Astrocyte of the spinal cord (primary cell): ENCODE measurements at places on chromosomes 2 and 18.

- DNase-seq: no peak
Observed at GRCh38 chr2:12861344-12861930, 144.7 kb downstream of the TRIB2 start.

DNA sequence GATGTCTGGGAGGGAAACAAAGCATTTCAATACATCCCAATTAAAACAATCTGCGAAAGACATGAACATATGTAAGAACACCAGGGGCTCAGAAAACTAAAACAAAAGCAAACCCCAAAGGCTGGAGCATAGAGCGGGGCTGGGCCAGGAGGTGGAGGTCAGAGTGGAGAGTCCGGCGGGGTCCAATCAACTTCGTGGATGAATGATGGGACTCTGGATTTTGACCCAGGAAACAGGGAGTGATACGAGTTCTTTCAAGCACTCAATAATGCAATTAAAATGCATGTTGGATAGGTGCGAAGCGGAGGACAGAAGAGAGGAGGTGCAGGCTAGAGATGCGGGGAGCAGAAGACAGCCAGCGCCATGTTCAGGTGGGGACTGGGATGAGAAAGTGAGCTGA is 200.7 kb upstream of the PXDN start:
- no peak for DNase-seq

DNA sequence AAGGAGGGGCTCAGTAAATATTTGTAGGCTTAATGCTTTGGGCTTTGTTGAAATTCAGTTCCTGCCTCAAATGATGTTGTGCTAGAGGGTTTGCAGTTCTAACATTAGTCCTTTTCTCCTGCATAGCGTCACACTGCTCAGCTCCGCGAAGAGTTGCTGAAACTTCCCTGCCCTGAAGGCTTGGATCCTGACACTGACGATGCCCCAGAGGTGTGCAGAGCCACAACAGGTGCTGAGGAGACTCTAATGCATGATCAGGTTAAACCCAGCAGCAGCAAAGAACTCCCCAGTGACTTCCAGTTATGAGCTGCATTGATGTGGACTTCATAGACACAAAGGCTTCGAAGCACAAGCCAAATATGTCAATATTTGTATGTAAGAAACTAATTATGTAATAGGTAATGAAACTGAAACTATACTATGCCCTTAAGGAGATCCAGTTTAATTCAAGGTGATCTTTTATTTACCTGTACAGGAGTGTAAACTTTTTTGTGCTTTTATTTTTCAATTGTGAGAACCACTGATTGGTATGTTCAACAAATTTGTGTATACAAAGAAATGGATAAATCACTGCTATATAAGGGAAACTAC is 10.2 kb upstream of the TTC27 start:
- no peak for DNase-seq

DNA sequence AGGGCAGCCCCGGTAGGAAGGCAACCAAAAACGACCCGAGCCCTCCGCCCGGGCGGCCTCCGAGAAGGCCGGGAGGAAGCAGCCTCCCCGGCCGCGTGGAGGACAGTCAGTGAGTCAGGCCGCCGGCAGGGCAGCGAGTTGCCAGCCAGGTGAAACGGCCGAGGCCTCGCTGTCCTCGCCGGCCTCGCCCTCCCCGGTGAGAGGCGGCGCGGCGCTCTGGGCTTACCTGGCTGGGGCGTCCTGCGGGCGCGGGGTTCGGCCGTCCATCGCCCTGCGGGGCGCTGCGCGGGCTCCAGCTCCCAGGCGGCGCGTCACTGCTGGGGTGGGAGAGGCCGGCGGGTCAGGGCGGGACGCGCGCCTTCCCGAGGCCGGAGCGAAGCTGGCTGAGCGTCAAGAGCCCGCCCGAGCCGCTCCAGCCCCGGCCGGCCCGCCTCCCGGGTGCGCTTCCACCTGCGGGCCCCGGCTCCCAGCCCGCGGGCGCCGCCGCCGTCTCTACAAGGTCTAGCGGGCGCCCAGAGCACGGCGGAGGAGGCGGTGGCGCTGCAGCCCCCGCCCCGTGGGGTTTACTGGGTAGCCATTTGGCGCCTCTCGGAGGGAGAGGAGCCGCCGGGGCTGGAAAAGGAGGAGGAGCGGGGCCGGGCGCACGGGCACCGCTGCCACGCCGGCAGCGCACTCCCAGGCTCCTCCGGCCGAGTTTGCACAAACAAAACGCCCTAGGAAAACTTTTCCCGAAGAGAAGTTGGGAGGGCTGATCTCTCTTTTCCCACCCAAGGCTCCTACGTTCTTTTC is 499 bp downstream of the COBLL1 start:
- DNase-seq: peak; percentile 75

- peak; percentile 86 for DNase-seq
Observed at GRCh38 chr2:237431372-237431771, 17.4 kb upstream of the COL6A3 start.

- no peak for DNase-seq
Observed at GRCh38 chr18:79524181-79525078, 128.7 kb downstream of the NFATC1 start.

DNA sequence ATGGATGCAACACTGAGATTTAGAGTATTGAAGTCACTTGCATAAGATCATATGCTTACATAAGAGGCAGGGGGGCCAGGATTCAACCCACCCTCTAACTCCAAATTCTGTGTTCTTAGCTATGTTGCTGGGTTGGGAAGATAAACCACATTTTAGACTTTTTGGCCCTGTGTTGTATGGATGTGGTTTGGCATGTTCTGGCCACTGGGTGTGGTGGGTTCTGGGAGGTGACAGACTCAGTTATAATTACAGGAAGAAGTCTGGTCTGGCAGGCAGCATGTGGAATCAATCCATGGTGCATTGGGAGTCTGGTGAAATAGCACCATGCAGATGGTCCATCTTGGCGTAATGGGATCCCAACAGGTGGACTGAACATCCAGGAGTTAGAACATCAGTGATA is 138.9 kb downstream of the LTBP1 start:
- peak; percentile 74 for DNase-seq

DNA sequence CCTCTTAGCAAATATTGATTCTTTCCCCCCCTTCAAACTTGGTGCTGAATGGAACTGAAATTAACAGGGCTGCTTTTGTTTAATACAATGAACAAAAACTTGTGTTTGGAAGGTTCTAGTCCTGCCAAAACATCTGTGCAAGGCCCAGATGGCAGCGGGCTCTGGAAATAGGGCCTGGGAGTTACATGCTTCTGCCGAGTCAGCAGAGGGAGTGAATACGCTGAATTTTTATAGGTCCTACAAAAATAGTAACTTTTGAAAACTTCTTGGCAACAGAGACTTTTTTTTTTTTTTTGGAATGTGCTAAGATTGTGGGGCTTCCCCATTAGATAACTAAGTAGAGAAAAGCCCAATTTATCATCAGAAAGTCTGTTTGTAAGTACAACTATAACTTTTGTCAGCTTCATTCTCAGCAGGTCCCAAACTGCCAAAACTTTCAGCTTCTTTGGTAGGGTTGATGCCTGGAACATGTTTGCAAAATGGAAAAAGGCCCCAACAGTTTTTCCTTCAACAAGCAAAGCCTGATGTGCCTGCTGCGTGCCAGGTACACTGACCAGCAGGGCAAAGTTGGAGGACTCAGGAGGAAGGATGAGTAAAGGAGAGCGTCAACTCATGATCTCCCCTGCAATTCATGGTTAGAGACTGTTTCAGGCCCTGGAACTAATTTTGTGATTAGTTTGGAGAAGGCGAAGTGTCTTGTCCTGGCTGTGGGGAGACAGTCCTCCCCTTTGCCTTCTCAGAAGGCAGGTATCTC is 45.1 kb upstream of the HDAC4 start:
- DNase-seq: no peak

GRCh38 chr2:218997731-218998130 is 4.5 kb upstream of the CRYBA2 start:
- no peak for DNase-seq

GRCh38 chr2:223590964-223591363 is 11.2 kb downstream of the SCG2 start:
- peak; percentile 88 for DNase-seq

DNA sequence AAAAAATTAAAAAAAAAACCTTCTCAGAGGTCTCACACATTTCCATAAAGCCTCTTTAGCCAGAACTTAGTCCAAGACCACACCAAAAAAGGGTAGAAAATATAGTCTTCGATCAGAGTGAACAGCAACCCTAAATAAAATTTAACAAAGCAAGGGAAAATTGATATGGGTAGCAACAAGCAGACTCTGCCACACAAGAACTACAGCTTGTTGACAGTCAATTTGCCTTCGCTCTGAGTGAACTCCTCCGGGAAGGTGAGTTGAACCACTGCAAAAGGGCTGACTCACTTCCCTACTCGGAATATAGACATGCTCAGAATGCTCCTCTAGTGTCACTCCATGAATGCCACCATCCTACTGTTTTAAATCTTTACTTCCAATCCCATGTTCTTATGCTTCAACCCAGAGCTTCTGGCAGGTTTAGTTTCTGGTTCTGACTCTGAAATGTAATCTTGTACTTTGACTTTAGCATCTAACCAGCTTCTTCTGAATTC is 24.1 kb downstream of the GAD1 start:
- no peak for DNase-seq
